ENCODE measurements at places on chromosomes 1 and 21.

DNA sequence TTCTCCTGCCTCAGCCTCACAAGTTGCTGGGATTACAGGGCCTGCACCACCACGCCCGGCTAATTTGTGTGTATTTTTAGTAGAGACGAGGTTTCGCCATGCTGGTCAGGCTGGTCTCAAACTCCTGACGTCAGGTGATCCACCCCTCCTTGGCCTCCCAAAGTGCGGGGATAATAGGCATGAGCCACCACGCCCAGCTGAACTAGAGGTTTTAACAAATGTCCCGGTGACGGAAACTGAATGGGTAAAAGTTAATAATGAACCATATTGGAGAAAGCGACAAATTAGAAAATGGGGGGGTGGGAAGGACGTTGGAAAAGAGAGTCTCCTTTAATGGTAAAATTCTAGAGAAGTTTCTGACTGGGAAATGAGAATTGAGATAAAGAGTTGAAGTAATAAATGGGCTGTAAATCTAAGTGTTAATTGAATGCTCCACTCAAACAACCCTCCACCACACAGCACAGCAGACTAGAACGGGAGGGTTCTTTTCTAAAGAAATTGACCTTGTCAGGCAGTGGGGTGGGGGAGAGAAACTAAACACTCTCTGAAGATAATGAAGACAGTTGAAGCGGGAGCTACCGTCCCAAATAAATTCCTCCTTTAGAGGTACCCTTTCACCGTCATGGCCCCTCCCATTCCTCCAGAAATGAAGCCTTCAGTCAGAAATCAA lies 46.9 kb upstream of the PUM1 start:
- DNase-seq = no peak

- no peak for DNase-seq
These were observed 468.1 kb upstream of the PTBP2 start for GRCh38 chr1:96253246-96254035.

- DNase-seq = no peak
These were observed 12.2 kb upstream of the TNR start for GRCh38 chr1:175755516-175756070.

DNA sequence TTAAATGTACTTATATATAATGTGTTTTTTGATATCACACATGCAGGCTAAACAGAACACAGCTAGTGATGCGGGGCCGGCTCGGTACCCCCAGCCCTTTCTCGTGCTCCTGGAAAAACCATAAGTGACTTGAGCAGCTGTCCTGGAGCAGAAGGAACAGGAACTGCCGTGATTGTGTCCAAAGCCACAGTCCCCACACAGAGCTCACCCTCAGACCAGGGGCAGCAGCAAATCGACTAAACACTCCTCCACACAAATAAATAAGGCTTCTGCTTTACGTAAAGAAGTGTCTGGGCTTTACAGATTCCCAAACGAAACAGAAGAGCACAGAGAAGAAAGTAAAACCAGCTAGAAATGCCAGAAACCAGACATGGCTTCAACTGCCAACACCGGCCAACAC lies 9.6 kb downstream of the UBE2J2 start:
- no peak for DNase-seq

GRCh38 chr1:201331166-201331565 lies 46.3 kb downstream of the TNNT2 start:
- no peak for DNase-seq

DNA sequence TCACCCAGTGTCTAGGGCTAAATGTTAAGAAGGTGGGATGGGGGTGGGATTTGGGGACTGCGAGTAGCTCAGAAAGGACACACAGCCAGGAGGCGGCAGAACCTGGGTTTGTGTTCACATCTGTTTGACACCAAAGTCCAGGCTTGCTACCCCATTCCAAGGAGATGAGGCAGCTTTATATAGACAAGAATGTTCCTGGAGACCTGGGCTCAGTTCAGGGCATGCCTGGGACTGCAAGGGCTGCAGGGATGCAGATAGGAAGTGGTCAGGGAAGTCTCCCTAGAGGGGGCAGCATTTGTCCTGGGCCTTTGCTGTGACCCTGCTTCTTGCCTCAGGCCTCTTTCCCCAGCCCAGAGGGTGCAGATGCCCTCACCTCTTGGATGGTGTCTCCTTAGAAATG lies 16.3 kb downstream of the PADI3 start:
- no peak for DNase-seq

- DNase-seq = no peak
These were observed 127.7 kb downstream of the S1PR1 start for GRCh38 chr1:101364370-101365120.

DNA sequence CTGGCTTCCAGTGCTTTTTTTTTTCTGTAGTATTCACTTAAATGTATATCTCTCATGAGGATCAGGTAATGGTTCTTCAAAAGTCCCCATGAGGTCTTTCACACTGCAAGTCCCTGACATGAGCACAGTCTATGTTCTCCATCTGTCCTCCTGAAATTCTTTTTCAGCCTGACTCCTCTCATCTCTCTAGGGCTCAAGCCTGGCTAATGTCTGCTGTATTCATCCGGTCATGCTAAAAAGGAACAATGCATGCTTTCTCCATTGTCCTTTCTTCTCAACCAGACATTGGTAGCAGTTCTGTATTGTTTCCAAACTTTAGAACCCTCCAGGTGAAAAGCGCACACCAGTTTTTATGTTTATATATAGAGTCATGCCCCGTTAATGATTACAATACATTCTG lies 368.3 kb upstream of the OLFM3 start:
- no peak for DNase-seq

GRCh38 chr1:208238710-208239472 lies 5.3 kb downstream of the PLXNA2 start:
- no peak for DNase-seq
